ENCODE measurements at places on chromosomes 11 and 22.

DNA sequence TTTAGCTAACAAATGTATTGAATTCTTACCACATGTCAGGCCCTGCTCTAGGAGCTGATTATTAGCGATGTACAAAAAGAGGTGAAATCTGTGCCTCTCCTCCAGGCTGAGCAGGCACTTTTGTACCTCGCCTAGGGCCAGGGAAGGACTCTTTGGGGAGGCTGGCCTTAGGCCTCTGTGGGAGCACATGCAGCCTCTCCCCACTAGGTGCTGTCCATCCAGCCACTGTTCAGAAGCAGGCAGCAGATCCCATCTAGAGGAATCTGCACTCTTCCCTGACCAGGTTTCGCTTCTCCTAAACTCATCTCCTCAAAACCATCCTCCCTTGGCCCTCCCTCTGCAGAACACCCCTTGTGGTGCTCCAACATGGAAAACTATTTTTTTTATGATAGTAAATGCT, 51.9 kb upstream of the WT1 start:
- no peak for DNase-seq

- no peak for DNase-seq
Measured at GRCh38 chr11:99349151-99349673, 328.5 kb downstream of the CNTN5 start.

- no peak for DNase-seq
Measured at GRCh38 chr22:44965171-44965570, 44.6 kb downstream of the PHF21B start.

DNA sequence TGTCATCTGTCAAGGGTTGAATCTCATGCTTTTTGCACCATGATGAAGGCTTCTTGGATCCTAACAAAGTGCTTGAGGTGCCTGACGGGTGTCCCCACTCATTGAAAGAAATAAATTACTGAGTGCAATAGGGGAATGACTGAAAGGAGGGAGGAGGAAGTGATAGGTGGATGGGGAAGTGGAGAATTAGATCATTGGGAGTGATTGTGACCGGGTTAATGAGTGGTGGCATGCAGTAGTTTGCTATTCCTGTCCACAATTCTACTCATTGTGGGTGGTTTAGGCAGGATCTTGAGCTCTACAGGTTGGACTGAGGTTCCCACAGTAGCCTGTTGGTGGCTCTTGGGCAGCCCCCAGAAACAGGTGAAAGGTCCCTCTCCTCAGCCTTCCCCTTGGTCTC, 44.3 kb downstream of the THAP12 start:
- no peak for DNase-seq

- no peak for DNase-seq
Measured at GRCh38 chr11:123188508-123189165, 6.4 kb downstream of the CLMP start.

DNA sequence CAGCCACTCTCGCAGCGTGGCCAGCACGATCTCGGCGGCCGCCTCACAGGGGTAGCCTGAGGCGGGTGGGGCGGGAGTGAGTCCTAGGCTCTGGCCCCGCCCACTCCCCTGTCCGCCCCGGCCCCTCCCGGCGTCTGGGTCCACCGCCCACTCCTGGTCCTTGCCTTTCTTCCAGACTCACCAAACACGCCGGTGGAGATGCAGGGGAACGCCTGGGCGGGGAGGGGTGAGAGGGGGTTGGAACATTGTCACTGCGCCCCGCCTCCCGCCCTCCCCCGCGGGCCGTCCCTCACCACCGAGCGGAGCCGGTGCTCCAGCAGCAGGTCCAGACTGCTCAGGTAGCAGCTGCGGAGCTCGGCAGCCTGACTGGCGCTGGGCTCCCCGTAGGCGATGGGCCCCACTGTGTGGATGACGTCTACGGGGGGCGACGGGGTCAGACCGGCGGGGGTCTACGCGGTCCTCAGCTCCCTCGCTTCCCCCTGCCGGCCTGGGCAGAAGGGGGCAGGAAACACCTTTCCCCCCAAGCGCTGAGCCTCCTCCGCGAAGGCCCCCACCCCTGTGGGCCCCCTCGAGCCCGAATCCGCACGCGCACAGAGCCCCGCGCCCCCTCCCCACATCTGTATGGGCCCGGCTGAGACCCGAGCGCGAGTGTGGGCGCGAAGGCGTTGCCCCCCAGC, 13.2 kb downstream of the OTUB1 start:
- DNase-seq, result no peak
